ENCODE measurements at places on chromosomes 4 and X.

- peaks cover 20% of the 10 kb centered on the region for H3K36me3 ChIP-seq
Measured at GRCh38 chrX:55754861-55755294, 37.3 kb downstream of the RRAGB start.

DNA sequence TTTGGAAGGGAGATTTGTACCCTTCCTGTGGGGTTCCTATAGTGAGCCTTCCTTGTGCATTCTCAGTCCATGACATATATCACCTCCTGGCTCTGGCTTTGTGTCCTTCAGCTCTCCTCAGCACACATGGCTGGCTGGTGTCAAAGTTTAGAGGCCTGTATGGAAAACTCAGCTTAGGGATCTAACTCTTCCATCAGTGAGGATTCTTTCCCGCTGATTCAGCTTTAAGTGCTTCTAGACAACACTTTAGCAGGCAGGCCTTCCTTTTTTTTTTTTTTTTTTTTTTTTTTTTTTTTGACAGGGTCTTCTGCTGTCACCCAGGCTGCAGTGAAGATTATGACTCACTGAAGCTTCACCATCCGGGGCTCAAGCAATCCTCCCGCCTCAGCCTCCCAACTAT, 84.2 kb downstream of the NPNT start:
- DNase-seq = no peak
- peaks cover 2% of the 10 kb centered on the region for H3K27me3 ChIP-seq
- H3K36me3 ChIP-seq = no peaks in the 10 kb centered on the region
- H3K4me1 ChIP-seq = no peaks in the 10 kb centered on the region
- H3K4me3 ChIP-seq = no peak overlapping the region

GRCh38 chr4:537436-538264, 38.4 kb downstream of the TMEM271 start:
- H3K4me1 ChIP-seq = no peaks in the 10 kb centered on the region
- no peak for DNase-seq
- peaks cover 35% of the 10 kb centered on the region for H3K36me3 ChIP-seq
- no peak overlapping the region for H3K27ac ChIP-seq
- H3K4me3 ChIP-seq = no peak overlapping the region
- no peaks in the 10 kb centered on the region for H3K27me3 ChIP-seq

DNA sequence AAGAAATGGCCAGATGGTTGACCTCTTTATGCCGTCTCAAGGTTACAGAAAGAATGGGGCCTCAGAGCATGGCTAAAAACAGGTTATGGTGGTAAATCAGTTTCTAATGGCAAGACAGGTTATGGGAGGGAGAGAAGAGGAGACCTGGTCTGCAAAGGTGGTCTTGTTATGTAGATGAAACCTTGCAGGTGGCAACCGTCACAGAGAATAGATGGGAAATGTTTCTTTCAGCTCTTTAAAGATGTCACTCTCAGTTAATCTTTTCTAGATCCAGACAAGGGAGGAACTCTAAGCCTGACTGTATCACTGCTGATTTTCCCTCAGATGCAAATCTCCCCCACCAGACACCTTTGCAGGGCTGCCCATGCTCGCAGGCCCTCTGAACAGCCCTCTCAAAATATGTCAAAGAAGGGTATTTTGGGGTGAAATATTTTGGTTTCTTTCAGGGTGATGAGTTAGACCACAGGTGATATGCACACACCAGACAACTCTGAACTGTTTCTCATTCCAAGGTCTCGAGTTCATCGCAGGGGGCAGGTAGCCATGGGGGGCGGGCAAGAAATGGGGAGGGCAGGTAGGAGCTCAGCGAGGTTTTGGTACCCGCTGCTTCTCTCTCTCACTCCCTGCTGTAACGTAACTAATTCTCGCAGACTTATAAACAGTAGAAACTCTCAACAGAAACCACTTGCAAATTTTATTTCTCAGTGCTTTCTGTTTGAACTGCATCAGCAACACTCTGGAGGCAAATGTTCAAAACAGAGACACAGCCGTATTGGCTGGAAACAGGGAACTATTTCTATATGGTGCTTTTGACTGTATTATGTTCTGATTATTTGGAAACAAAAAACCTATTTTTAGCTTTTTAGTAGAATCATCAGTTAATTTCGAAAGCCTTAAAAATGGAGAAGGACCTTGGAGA, 32.4 kb downstream of the CASP3 start:
- H3K4me1 ChIP-seq = peaks cover 13% of the 10 kb centered on the region
- H3K36me3 ChIP-seq = peaks cover 2% of the 10 kb centered on the region
- peak overlapping the region; percentile 19 for H3K4me3 ChIP-seq
- no peak for DNase-seq
- no peaks in the 10 kb centered on the region for H3K27me3 ChIP-seq
- H3K27ac ChIP-seq = no peak overlapping the region

DNA sequence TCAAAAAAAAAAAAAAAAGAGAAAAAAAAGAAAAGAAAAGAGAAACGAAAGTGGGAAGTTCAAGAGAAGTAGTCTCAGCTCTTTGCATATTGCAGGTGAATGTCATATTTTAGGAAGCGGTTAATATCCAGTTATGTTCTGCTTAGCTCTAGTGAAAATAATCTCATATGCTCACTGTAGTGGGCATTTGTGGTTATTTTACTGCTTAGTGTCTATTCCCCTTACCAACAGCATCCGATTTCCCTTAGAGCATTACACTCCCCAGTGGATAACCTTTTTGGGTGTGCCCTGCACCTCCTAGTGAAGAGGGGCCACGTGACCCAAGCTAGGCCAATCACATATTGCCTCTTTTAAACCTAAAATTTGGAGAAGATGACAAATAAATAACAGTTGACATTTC, 111.2 kb upstream of the ZNF827 start:
- peak overlapping the region; percentile 24 for H3K4me3 ChIP-seq
- peak; percentile 50 for DNase-seq

- DNase-seq = no peak
- H3K4me1 ChIP-seq = no peaks in the 10 kb centered on the region
- no peak overlapping the region for H3K27ac ChIP-seq
- H3K36me3 ChIP-seq = peaks cover 2% of the 10 kb centered on the region
- no peaks in the 10 kb centered on the region for H3K27me3 ChIP-seq
- H3K4me3 ChIP-seq = no peak overlapping the region
Measured at GRCh38 chr4:5554376-5554775, 154.0 kb downstream of the EVC2 start.

- H3K36me3 ChIP-seq = no peaks in the 10 kb centered on the region
- no peak for DNase-seq
- H3K27me3 ChIP-seq = peaks cover 9% of the 10 kb centered on the region
- H3K4me3 ChIP-seq = no peak overlapping the region
- H3K4me1 ChIP-seq = no peaks in the 10 kb centered on the region
Measured at GRCh38 chrX:12115377-12115776, 22.9 kb upstream of the FRMPD4 start.

DNA sequence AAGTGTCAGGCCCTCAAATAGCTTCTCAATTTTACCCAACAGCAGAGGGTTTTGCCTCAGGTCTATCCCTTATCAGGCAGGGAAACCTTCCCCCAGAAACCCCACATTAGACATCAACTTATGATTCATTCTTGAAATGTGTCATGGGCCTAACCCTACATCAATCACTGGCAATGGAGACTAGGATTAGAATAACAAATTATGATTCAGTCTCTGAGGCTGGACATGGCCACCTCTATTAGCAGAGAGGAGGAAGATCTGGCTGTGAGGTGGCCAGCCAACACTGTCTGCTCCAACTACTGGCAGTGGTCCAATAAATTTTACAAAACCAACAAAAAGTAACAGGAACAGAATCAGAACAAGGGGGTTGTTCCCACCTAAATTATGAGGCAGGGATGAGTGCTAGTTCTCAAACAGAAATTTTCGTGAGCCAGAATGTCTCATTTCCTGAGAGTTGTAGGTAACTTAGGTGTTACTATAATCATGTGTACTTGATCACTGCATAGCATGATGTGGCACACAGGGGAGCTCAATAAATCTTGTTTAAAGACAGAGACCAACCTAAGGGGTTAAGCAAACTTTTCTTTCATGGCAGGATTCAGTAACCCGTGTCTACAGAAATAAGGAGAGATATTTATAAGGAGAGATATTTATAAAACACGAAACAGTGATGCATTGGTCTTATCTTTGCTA, 126.8 kb downstream of the NFKB1 start:
- no peak for DNase-seq
- H3K27ac ChIP-seq = peak overlapping the region; percentile 21
- H3K4me3 ChIP-seq = no peak overlapping the region
- peaks cover 6% of the 10 kb centered on the region for H3K4me1 ChIP-seq

Data from memory B cell (primary cell).